ENCODE measurements at places on chromosomes 7 and 10.
A peak's percentile ranks its signal among the peaks of the same experiment; 100 is the strongest.

- no peak for DNase-seq
Measured at GRCh38 chr10:22676435-22676834, 37.9 kb downstream of the PIP4K2A start.

DNA sequence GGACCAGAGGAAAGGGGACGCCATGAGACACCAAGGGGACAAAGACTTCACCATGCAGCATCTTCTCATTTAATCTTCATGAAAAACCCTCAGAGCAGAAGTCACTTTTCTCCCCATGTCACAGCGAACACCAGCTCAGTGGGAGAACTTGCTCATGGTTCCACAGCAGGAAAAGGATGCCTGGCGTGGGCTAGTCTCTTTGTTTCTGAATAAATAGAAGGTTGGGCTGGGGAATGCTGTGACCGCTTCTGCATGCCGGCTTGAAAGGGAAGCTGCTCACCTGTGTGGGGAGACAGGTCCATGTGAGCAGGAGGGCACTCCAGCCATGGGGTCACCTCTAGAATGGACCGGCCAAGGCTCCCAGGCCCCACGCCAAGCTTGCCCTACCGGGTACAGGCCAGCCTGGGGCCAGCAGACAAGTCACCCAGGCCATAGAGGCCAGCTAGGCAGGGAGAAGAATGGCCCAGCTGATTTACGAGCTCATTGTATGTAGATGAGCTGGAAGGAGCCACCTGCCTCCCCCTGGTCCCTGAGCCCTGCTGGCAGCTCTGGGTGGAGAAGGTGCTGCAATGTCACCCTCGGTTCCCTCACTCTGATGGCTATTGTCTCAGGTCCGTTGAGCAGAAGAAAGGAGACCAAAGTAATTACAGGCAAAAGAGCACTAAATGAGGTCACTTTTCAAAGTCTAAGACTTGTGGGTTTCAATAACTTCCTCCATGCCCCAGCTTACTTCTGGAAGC is 82.0 kb upstream of the PDZD8 start:
- DNase-seq, result no peak

DNA sequence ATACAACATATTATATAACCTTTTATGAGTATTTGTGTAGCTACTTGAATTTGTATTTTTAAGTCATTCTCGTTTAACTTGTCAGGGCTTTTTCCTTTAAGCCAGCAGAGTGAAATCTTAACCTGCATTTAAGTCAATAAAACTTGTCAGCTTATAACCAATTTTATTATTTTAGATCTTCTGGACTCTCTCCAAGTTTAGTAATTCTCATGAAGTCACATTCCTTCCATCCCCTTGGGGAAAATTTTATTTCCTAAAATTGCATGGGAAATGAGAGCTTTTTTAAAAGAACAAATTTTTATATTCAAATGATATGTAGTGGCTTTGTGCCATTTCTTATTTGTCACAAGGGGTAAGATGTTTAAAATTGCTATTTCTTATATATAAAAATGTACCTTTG is 74.0 kb downstream of the SEPTIN7 start:
- DNase-seq, result peak; percentile 19

- peak; percentile 69 for DNase-seq
Measured at GRCh38 chr7:128863433-128863989, 855 bp downstream of the ATP6V1F start.

- DNase-seq, result no peak
Measured at GRCh38 chr10:35237766-35238512, 98.4 kb upstream of the CCNY start.

- peak; percentile 52 for DNase-seq
Measured at GRCh38 chr7:22302951-22303423, 54.0 kb downstream of the RAPGEF5 start.

GRCh38 chr7:142696456-142697179 is 52.7 kb upstream of the PRSS1 start:
- DNase-seq, result no peak

- DNase-seq, result no peak
Measured at GRCh38 chr10:113808168-113808567, 45.7 kb downstream of the DCLRE1A start.

DNA sequence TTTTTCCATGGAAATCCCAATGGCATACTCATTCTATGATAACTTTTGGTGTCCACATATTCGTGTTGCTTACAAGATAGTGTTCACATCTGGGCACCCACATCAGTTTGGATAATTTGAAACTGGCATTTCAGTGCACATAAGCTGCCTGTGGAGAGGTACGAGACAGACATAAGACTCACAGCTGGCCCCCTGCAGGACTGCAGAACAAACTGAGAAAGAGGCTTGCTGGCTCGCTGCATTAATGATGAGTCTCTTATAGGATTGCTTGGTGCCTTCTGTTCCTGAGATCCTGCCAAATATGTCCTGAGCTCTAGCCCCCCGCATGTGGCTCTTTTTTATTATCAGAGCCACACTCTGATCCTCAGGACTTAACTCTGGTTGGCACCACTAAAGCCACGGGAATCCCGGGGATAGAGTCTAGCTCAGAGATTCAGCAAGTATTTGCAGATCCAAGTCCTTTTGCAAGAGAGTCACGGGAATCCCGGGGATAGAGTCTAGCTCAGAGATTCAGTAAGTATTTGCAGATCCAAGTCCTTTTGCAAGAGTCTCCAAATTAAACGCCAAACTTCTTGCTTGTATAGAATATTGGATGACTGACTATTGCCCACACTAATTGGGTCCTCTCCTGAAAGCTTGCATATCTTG is 34.0 kb upstream of the JCAD start:
- no peak for DNase-seq

GRCh38 chr7:128814499-128814898 is 15.7 kb upstream of the FLNC start:
- DNase-seq, result no peak

DNA sequence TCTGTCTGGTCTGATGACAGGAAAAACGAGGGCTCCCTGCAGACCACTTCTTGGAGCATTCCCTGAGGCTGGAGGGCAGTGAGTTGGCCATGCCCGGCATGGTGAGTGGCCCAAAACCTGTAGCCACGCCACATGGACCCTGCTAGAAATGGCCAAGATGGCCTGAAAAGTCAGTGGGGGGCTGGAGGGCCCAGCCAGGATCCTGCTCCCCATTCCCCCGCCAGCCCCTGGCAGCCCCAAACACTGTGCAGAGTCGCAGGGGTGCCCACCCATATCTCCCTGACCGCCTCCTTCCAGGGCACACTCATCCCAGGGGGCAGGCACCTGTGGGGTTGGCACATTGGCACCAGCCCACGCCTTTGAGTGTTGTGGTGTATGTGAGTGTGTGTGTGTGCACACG is 18.7 kb upstream of the PPP2R2D start:
- no peak for DNase-seq

GRCh38 chr7:137354396-137354795 is 10.9 kb upstream of the PTN start:
- DNase-seq, result peak; percentile 63

DNA sequence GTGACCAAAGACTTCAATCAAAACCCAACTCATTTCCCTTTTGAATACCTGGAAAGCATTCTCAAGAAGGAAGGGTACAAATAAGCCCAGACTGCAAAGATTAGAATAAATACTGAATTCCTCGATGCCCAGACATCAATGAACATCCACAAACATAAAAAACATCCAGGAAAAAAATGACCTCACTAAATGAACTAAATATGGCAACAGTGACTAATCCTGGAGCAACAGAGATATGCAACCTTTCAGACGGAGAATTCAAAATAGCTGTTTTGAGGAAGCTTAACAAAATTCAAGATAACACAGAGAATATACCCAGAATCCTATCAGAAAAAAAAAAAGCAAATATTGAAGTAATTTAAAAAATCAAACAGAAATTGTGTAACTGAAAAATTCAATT is 43.2 kb downstream of the PCLO start:
- no peak for DNase-seq

DNA sequence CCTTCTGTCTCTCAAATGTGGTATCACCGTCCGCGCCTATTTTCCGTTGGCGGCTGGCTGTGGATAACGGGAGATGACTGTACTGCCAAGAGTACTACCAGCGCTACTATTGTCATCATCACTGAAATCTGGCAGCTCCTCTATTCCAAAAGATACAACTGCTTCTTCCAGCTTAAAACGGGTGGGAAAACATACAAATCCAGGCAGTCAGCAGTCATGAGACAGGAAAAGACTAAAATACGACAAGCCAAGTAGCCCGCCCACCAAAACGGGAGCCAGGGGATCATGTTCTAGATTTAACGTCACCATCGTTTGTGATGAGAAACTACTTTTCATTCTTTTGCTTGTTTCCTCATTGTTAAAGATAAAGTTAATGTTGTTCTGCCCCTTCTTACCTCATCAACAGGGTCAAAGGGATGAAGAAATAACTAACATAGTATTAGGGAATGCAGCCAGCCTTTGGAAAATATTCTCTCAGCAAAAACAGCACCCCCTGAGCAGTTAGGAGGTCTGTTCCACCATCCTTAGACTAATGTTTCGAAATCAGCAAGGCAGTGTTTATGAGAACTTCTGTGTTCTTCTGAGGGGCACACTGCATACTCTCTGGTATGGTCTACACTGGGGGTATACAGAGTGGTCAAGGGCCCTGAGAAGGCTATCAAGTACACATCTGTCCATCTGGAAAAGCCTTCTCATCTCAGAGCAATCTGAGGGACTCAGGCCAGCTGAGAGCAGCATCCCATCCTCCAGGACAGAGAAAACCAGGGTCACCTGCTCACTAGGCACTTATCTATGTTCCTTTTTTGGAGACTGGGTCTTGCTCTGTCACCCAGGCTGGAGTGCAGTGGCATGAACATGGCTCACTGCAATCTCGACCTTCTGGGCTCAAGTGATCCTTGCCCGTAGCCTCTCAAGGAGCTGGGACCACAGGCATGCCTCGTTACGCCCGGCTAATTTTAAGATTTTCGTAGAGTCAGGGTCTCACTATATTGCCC is 47.5 kb downstream of the GNA12 start:
- peak; percentile 28 for DNase-seq

Data from fibroblast of upper back skin (primary cell).